ENCODE measurements at places on chromosomes 1 and 21.

- DNase-seq = no peak
These were observed 131.0 kb downstream of the KCNT2 start for GRCh38 chr1:196477262-196477661.

GRCh38 chr1:40519517-40519916 is 10.9 kb downstream of the EXO5 start:
- no peak for DNase-seq

- DNase-seq = no peak
These were observed 5.2 kb downstream of the RGS7 start for GRCh38 chr1:241351841-241352240.

GRCh38 chr1:241999026-241999425 is at the start of gene MAP1LC3C:
Gene MAP1LC3C, minus strand, starts transcription at chr1:241999098. Its CDS starts 90 bp downstream, at chr1:241999008.
- DNase-seq = no peak

DNA sequence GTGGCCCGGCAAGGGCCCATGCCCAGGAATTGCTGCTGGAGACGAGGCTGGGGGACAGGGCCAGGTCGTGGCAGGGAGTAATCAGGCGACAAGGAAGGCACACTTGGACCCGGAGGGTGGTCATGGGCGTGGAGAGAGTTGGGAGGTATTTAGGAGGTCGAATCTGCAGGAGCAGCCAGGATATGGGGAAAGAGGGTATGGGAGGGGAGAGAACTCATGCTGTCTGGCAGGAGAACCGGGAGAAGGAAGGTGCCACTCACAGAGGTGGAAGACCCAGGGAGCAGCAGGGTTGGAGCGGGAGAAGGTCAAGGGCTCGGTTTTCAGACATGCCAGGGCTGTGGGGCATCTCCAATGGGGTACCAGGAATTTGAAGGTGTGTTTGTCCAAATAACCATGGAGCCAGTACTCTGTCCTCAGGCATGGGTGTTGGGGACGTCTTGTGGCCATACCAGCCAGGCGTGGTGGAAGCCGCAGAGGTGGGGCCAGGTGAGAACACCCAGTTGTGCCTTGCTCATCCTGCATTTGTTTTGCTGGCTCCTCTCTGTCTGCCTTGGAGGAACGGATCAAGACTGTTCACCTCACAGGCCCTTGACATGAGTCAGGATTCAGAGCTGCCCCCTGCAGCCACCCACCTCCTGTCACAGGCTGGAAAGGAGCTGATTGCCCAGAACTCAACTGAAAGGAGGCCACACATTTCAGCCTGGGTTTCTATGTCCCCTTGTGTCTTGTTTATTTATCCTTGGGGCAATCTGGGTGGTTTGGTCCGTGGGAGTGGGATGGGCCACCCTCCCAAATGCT is 111.6 kb downstream of the SPSB1 start:
- no peak for DNase-seq

DNA sequence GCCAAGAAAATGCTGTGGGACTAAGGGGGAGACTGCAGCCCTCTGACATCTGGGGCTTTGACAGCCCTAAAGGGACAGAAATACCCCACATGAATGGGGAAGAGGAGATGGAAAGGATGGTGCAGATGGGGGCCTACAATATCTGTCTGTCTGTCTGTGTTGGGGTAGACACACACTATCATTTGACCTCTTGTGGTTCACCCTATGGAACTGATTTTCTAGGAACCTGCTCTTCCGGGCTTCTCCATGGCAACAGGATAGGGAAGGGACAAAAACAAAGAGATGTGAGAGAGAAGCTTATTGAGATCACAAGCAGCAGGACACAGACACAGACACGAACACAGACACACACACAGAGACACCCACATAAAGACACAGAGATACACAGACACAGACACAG is 17.1 kb downstream of the KIF21B start:
- DNase-seq = no peak
